Mesendoderm (in vitro differentiated cells): ENCODE measurements at places on chromosomes 3 and 15.

GRCh38 chr3:38271553-38271952 is 5.9 kb downstream of the SLC22A13 start:
- DNase-seq = peak; percentile 22

DNA sequence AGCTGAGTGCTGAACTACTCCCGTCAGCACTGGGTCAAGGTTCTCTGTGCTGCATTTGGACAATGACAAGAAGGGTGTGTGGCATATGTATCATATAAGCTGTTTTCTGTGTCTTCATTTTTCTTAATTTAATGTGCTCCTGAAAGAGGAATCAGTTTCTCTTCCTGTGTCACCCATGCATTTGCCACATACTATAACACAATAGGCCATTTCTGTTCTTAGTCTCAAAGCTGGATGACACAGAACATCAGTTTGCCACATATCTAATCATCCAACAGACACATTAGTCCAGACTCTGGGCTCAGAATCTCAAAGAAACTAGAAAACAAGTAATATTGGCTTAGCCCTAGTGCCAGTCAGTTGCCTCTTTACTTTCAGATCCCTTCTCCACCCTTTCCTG is 34.1 kb downstream of the CEP19 start:
- DNase-seq = no peak

- DNase-seq = no peak
Measured at GRCh38 chr3:96877510-96877909, 63.1 kb downstream of the EPHA6 start.

DNA sequence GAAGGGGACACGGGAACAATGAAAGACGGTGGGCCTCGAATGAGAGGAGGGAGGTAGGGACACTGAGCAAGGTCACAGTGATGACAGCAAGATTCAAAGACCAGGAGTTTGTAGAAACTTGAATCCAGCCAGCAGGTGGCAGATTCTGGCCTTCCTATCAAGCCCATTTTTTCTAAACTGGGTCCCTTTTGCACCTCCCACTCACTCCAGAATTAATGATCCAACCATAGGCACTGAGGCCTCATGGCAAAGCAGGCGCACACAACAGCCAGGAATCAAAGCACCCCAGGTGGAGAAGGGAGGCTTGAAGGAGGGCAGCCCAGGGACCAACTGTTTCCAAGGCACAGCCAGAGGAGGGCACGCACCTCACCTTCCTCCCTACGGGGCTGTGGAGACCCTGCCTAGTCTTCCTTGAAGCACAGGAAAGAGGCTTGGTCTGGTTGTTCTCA is 90.2 kb downstream of the ANP32A start:
- peak; percentile 81 for DNase-seq

DNA sequence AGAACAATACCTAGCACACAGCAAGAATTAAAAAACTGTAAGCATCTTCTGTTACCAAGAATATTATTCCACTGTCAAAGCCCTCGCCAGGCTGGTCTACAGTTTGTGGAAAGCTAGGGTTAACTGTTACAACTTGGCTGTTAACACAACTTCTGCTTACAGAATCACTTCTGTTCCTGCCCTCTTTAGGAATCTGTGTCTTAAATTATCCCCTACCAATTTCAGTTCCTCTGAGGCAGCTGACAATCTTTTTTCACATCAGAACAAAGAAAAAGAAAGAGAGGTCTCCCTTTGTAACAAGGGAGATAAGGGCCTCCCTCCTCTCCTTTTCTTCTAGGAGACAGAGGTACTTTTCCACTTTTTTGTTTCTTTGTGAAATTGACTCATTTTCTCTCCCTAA is 188.9 kb downstream of the FMN1 start:
- no peak for DNase-seq

- peak; percentile 33 for DNase-seq
Measured at GRCh38 chr3:139434764-139435307, 41.5 kb downstream of the RBP2 start.

DNA sequence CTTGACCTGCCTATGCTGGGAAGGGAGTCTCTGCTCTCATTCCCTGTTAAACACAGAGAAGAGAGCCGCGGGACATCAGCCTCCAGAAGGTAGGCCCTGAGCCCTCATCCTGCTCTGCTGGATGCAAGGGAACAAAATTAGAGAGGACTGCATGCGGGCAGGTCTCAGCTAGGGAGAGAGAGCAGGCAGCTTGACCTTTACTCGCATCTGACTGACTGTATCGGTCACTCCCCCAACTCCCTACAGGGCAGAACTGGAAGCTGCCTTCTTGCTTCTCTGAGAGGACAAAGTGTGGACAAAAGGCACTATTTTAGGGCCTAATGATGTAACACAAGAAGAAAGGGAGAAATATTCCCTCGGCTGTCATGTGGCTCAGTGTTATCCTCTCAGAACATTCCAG is 38.7 kb upstream of the ATOSA start:
- peak; percentile 31 for DNase-seq

GRCh38 chr3:108130701-108131474 is 40.1 kb upstream of the CD47 start:
- no peak for DNase-seq

GRCh38 chr15:60358935-60359682 is 38.7 kb downstream of the ANXA2 start:
- no peak for DNase-seq

DNA sequence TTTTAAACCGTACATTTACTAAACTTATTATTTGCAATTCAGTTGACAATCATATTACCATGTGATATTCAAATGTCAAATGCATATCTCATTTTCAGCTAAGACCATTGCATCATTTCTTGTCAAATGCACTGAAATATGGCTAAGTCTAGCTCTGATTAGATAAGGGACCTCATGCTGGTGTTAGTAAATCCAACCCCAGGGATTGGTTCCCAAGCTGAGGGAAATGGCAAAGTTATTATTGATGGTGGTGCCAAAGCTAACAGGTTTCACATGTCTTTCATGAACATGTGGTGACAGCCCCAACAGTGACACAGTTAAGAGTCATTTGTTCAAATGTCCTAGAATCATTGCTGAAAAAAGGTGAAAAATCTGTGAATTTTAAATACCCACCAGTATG is 641.1 kb downstream of the MECOM start:
- DNase-seq = no peak

GRCh38 chr3:38364721-38365400 is 18.3 kb downstream of the XYLB start:
- no peak for DNase-seq

GRCh38 chr3:65233561-65233960 is 545.8 kb upstream of the ADAMTS9 start:
- DNase-seq = no peak
